Cardiac septum (tissue), 1 donor: ENCODE measurements at places on chromosomes 6 and 20.
A peak's percentile ranks its signal among the peaks of the same experiment; 100 is the strongest.

DNA sequence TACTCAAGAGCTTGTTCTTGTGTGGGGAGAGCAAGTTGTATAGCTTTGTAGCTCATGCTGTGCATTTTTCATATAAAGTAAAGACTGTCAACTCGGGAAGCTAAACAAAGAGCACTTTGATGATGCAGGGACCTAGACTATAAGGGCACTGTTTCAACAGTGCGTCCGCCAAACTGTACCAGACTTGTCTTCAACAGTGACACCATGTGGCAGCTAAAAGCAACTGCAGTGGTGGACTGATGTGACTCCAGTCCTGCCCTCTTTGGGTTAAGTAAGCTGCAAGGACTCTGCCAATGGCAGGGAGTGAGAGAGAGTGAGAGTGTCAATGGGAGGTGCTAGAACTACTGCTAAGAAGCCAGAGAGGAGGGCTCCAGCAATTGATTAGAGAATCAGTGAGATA lies 48.1 kb upstream of the MC3R start:
- no peak for DNase-seq

DNA sequence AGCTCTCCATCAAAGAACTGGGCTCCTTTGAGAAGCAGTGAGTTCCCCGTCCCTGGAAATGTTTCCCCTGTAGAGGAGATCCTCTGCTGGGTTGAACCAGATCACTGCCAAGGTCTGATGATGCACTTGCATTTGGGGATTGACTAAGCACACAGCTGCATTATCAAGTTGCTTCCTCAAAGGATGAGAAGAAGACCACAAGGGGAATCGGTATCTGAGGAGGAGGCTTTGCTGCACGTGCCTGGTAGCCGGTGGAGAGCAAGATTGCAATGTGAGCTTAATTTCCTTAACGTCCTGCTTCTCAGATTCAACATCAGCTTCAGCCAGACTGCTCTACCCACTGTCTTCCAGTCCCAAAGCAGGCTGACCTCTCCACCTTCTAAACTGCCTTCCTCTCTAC lies 128.8 kb upstream of the STMND1 start:
- DNase-seq = no peak

- no peak for DNase-seq
These were observed 51.6 kb upstream of the ASIP start for GRCh38 chr20:34189572-34190163.

- no peak for DNase-seq
These were observed 67.2 kb downstream of the PTPN1 start for GRCh38 chr20:50577175-50578018.

- no peak for DNase-seq
These were observed 362.4 kb downstream of the UTRN start for GRCh38 chr6:144647406-144647964.

DNA sequence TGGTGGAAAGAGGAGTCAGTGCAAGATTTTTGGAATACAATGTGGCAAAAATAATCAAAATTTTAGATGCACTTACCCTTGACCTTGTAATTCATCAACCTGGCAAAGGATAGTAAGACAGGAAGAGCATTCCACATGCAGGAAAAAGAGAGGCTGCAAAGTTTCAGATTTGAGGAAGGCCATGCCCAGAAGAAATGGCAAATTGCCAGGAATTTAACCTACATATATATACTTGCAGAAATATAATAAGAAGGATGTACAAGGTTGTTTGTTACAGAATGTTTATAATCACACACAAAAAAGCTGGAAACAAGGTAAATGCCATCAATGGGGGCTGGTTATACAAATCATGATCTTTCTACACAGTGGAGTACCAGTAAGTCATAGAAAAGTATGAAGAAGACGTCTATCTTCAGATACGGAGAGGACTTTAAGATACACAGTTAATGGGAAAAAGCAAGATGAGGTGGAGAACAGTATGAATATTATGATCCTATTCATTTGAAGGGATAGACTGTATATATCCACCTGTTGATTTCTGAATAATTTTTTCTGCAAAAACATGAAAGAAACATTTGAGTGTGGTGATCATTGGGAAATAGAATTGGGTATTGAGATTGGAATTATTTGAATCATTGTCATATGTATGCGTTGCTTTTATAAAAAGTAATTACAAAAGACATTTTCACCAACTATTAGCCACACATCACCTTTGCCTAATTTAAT lies 253.8 kb downstream of the TBC1D7 start:
- DNase-seq = no peak

GRCh38 chr6:155384321-155384952 lies 70.2 kb upstream of the TFB1M start:
- no peak for DNase-seq

GRCh38 chr6:20564269-20564668 lies 30.0 kb downstream of the CDKAL1 start:
- DNase-seq = no peak

DNA sequence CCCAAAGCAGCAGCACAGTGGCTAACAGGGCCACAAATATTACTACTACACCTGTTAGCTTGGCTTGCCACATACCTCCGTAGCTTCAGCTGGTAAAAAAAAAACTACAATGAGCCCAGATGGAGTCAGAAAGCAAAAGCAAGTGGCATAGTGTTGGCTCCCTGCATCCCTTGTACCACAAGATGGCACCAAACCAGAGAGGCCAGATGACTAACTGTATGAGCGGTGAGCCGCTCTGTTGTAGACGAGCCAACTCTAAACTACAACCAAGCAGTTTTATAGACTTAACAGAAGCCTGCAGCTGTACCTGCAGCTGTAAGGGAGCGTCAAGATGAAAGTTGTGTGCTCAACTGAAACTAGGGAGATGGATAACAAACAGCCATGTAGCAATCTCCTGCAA lies 84.5 kb upstream of the MCHR2 start:
- DNase-seq = no peak

DNA sequence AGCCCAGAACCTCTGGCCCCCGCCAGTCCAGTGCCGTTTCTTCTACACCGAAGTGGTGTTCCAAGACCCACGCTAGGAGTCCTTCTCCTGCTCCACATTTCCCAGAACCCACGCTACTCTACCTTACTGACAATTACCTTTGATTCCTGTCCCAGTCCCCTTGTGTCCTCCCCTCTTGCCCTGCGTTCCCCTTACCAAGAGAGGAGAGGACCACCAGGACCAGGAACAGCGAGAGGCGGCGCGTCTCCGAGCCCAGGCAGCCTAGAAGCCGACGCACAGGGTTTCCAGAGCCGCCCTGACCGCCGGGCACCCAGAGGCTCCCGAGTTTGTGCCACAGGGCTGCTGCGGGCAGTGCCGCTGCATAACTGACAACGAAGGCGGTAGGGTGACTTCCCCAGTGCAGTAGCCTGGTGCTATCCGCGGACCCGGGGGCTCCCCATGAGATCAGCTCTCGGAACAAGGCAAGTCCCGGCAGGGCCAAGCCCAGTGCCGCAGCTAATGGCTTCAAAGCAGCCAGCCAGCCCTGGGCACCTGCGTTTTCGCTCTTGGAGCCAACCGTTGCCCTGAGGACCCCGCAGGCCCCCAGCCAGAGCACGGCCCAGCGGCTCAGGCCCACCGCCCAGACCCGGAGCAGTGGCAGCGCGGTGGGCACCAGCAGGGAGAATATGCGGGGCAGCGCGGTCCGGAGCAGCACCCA lies 512 bp downstream of the TAP1 start:
- DNase-seq = peak; percentile 80

- no peak for DNase-seq
These were observed 35.7 kb upstream of the RBL1 start for GRCh38 chr20:37131486-37131885.

GRCh38 chr20:57088436-57088835 lies 178.0 kb downstream of the BMP7 start:
- no peak for DNase-seq

DNA sequence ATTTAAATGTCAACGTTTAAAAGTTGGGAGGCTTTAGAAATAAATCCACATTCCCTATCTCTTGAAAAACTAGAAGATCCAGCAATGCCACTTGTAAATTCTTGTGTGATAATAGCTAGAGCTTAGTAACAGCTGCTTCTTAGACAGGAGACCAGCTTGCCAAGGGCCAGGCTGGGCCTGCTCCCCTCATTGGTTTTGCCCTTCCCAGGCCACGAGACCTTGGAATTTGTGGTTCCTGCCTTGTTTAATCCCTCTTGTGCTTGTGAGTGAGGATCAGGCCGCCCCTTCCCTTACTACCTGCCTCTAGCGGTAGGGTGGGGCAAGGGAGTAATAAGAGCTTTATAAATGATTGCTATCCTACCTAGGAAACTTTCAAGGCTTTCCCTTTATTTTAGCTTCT lies 363.5 kb downstream of the SYNE1 start:
- DNase-seq = no peak

- DNase-seq = no peak
These were observed 28.2 kb upstream of the VEGFA start for GRCh38 chr6:43741829-43742228.

- no peak for DNase-seq
These were observed 431.8 kb upstream of the HSF2 start for GRCh38 chr6:121967631-121968030.

DNA sequence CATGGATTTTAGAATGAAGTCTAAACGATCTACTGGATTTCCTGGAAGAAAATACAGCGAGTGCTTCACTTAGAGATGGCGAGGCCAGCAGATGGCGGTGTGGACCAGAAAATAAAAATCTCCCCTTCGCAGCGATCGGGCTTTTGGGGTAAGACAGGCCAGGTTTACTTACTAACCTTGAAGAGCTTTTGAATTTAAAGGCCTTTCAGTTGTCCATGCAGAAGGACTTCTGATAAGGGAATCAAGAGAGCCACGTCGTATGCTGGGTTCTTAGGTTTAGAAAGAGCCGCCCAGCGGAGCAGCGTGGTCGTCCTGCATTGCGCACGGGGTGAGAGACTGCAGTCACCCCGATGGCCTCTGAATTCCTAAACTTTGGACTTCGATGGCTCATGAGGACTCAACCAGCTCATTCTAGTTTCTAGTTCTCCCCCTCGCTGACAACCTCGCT lies 125.2 kb upstream of the RALGAPA2 start:
- no peak for DNase-seq

DNA sequence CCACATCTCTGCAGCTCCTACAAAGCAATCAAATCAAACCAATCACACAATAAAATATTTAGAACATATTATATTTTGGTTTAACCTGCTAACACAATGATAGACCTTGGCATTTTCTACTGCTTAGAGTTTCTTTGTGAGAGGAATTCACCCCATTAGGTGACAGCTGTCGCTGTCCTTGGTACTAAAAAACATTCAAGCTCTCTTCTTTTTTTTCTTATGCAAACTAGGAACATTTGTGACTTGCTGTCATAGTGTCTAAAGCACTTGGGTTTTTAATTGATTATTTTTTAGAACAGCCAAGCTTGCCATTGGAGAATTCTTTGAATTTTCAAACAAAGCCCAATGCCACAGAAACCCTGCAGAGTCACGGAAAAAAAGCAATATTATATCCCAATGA lies 46.4 kb downstream of the CNR1 start:
- no peak for DNase-seq

DNA sequence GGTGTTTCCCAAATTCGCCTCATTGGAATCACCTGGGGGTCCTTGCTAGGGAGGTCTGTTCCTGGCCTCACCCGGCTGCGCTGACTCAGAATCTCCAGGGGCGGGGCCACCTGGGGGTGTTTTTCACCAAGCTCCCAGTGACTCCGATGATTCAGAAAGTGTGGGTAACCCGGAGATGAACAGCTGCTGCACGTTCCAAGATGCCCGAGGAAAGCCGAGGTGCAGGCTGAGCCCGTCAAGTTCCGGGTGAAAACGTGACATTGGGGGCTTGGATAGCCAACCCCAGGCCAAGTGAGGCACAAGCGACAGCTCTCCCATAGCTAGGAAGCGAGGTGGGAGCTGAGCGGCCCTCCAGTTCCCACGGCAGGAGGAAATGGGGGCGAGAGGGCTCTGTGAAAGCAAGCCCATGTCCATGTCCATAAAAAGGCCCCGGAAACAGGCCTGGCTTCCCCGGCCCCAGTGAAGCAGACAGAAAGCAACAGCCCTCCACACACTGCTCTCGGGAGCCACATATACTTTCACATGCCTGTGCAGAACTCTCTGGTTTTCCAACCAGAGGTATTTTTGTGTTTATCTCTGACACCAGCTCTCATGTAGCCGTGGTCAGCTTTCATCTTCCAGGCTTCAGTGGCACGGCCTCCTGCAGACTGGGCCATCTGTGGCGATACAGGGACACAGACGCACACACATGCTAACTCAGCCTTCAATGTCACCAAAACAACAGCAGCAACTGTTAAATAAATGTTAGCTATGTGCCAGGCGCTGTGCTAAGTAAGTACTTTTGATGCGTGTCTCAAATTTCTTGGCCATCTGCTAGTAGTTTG lies 90.7 kb upstream of the CCDC28A start:
- no peak for DNase-seq

GRCh38 chr6:5113096-5113495 lies 28.0 kb downstream of the PPP1R3G start:
- no peak for DNase-seq

DNA sequence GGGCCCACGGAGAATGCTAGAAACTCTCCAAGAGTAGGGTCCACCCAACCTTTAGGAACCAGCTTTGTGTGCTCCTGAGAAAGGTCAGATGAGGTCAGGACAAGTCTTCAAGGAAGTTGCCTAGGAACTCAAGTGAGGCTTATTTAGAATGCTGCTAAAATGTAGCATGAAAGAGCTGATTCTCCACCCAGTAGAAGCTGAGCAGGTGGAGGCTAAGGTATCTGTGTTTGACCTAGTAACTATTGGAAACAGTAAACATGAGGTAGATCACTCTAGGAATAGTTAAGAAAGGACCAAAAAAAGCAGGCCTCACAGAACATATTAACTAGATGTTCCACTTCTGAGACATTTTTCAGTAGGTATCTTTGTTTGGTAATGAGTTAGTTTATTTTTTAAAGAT lies 13.9 kb downstream of the CEP43 start:
- no peak for DNase-seq

DNA sequence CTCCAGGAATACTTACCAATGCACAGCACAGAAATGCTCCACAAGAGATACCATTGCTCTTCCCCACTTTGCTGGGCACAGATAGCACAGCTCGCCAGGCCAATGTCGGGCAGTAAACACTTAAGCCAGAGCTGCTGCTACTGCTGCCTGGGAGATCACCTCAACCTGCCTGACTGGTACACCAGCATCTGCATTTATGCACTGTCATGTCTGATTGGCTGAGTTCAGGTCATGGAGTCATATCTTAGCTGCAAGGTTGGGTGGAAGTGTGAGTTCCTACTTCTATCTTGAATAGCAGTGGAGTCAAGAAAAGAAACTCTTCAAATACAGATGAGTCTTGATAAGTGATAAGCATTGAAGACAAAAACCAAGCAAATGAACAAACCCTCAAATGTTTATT lies 10.9 kb upstream of the ADGRF4 start:
- DNase-seq = no peak

- no peak for DNase-seq
These were observed 11.4 kb upstream of the RCAN2 start for GRCh38 chr6:46502486-46503119.

- no peak for DNase-seq
These were observed 610.9 kb upstream of the MAN1A1 start for GRCh38 chr6:119960456-119960855.

DNA sequence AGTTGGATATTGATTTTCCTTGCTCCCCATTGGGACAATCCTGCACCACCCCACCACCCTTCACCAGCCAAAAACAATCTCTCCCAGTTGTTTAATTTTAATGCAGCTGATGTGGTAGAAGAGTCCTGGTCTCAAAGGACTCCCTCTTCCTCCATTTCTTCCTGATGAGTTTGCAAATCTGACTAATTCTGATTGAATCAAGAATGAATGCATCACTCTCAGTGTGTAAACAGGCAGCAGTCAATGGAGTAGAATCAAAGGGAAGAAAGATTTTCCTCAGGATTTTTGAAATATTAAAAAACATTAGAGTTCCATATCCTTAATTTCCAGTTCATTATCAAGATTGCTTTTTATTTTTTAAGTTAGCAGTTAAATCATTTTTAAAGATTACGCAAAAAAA lies 54.0 kb downstream of the PLG start:
- DNase-seq = no peak

GRCh38 chr20:61050336-61050890 lies 201.6 kb upstream of the CDH4 start:
- DNase-seq = no peak
